ENCODE measurements at places on chromosomes 1 and 21.

- DNase-seq, result peak; percentile 4
These were observed 6.3 kb downstream of the PDZK1IP1 start for GRCh38 chr1:47183308-47184089.

GRCh38 chr1:165376041-165376810 lies 19.7 kb upstream of the LMX1A start:
- DNase-seq, result no peak

DNA sequence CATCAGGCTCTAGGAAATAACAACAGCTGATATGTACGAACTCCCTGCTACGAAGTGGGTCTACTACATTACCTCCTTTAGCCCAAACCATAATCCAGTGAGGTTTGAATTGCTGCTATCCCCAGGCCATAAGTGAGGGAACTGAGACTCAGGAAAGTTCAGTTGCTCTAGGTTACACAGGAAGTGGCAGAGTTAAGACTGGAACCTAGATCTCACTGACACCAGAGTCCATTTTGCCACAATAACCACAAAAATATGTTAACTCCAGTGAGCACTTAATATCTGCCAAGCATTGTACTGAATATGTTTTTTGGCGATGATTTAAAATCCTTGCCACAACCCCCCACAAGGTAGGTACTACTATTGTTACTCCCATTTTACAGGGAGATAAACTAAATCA lies 8.9 kb upstream of the TADA1 start:
- DNase-seq, result no peak

DNA sequence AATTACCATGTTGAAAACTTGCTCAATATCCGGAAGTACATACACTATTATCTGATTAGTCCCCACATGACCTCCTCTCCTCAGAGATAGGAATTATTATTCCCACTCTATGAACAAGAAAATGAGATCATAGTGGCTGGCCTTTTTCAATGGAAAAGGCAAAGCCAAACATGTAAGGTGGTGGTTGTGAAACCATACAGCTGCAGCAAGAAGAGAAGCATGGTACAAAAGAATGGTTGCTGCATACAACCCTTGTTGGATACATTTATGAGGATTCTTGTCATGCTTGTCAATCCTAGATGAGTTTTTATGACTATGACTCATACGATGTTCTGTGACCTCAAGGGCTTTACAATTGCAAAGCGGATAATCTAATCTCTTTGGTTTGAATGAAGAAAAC lies 514.7 kb downstream of the PLPP3 start:
- DNase-seq, result no peak

- no peak for DNase-seq
These were observed 70.9 kb upstream of the BMP8A start for GRCh38 chr1:39420493-39420892.

- no peak for DNase-seq
These were observed 30.9 kb downstream of the AGT start for GRCh38 chr1:230682882-230683610.

GRCh38 chr1:179264507-179264906 lies 29.1 kb upstream of the SOAT1 start:
- no peak for DNase-seq

- no peak for DNase-seq
These were observed 17.0 kb upstream of the ADAR start for GRCh38 chr1:154624746-154625643.

- no peak for DNase-seq
These were observed 96.3 kb upstream of the UBE2U start for GRCh38 chr1:64107118-64107519.

Measured in SK-N-SH (cell line).